Hepatocyte (in vitro differentiated cells): ENCODE measurements at places on chromosomes 1 and 21. TPM values are rescaled to one million over a fixed set of nuclear protein-coding genes. Genes with fewer than 3 reads are reported as not detected.

- H3K36me3 ChIP-seq: no peaks in the 10 kb centered on the region
- H3K27me3 ChIP-seq: no peaks in the 10 kb centered on the region
- peak overlapping the region; percentile 95 for H3K27ac ChIP-seq
- peak; percentile 40 for DNase-seq
- H3K4me1 ChIP-seq: peaks cover 29% of the 10 kb centered on the region
- H3K4me3 ChIP-seq: no peak overlapping the region
Observed at GRCh38 chr1:15952317-15953258, 23.3 kb downstream of the ZBTB17 start.

- no peak overlapping the region for H3K4me3 ChIP-seq
- peaks cover 37% of the 10 kb centered on the region for H3K27me3 ChIP-seq
- no peak for DNase-seq
- no peaks in the 10 kb centered on the region for H3K36me3 ChIP-seq
Observed at GRCh38 chr1:18536356-18536755, 55.6 kb downstream of the KLHDC7A start.

Gene CHODL
- total RNA-seq: 0.73 and 1.2 TPM in 2 replicates

DNA sequence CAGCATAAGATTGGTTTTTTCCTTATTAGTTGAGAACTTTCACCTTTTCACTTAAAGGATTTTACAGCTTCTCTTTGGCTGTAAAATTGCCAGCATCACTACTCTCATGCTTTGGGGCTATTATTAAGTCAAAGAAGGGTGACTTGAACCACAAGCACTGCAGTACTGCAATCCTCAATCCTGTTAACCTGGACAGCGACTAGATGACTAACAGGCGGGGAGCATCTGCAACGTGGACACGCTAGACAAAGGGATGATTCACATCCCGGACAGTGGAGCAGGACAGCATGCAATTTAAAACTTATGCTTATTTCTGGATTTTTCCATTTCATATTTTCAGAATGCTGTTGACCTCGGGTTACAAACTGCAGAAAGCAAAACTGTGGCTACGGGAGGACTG lies 8.1 kb downstream of the ARV1 start:
- H3K4me1 ChIP-seq: peaks cover 4% of the 10 kb centered on the region
- no peak overlapping the region for H3K27ac ChIP-seq
- no peaks in the 10 kb centered on the region for H3K36me3 ChIP-seq
- DNase-seq: no peak
- no peak overlapping the region for H3K4me3 ChIP-seq

GRCh38 chr1:227318016-227318852 lies at the start of gene CDC42BPA:
CDC42BPA (minus strand) TSS chr1:227318492; CDS start chr1:227317182, 1,310 bp downstream.
- H3K36me3 ChIP-seq: no peaks in the 10 kb centered on the region
- no peaks in the 10 kb centered on the region for H3K27me3 ChIP-seq
- H3K4me3 ChIP-seq: peak within 1 kb of the TSS; percentile 80
- peak within 1 kb of the TSS; percentile 94 for H3K27ac ChIP-seq

Gene KCTD3
- total RNA-seq: 55.3 and 61.2 TPM in 2 replicates

- no peaks in the 10 kb centered on the region for H3K4me1 ChIP-seq
- no peak for DNase-seq
- no peaks in the 10 kb centered on the region for H3K27me3 ChIP-seq
- H3K4me3 ChIP-seq: no peak overlapping the region
- H3K36me3 ChIP-seq: no peaks in the 10 kb centered on the region
- H3K27ac ChIP-seq: no peak overlapping the region
Observed at GRCh38 chr1:62428351-62428750, 8.5 kb upstream of the USP1 start.

Gene GABPB2
- total RNA-seq: 9.9 and 12.9 TPM in 2 replicates

DNA sequence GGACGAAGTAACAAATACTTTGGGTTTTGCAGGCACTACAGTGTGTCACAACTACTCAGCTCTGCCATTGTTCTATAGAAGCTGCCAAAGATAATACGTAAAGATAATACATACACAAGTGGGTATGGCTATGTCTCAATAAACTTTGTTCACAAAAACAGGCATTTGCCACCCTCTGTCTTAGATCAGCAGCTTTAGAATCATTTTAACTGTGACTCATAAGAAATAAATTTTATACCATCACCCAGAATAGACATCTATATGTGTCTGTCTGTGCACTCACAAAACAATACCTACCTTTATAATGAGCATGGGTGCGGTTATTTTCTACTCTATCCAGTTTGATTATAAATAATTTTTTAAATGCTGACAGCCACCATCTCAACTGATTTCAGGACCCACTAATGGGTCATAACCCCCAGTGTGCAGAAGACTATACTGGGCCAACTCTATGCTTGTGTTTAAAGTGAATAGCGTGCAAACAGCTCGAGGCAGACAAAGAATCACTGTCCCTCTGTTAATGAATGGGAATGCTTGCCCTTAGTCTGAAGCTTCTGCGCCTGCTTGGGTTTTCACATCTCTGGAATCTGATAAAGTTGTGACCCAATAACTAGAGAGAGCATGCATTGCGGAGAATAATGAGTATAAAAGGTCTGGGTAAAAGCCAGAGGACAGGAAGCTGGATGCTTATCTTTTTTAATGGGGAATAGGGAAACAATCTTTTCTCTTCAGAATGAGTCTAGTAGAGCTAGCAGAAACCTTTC lies 216.2 kb downstream of the PLPP3 start:
- DNase-seq: no peak
- no peaks in the 10 kb centered on the region for H3K27me3 ChIP-seq
- no peaks in the 10 kb centered on the region for H3K36me3 ChIP-seq
- no peaks in the 10 kb centered on the region for H3K4me1 ChIP-seq
- H3K27ac ChIP-seq: no peak overlapping the region

Gene PI4KB
- 42.1 and 49.9 TPM in 2 replicates for total RNA-seq

Gene PHLDA3
- 24.4 and 30.2 TPM in 2 replicates for total RNA-seq

Gene GPR89B
- total RNA-seq: 27.1 and 32.4 TPM in 2 replicates

- no peak overlapping the region for H3K27ac ChIP-seq
- no peak overlapping the region for H3K4me3 ChIP-seq
- H3K36me3 ChIP-seq: no peaks in the 10 kb centered on the region
- no peak for DNase-seq
- H3K4me1 ChIP-seq: no peaks in the 10 kb centered on the region
Observed at GRCh38 chr1:115118611-115119010, 29.3 kb upstream of the TSPAN2 start.

GRCh38 chr1:87684194-87684593 lies 355.5 kb downstream of the LMO4 start:
- H3K4me1 ChIP-seq: peaks cover 49% of the 10 kb centered on the region
- DNase-seq: peak; percentile 32
- H3K27ac ChIP-seq: peak overlapping the region; percentile 88
- H3K27me3 ChIP-seq: no peaks in the 10 kb centered on the region

Gene CTH
- total RNA-seq: 22.6 and 24.8 TPM in 2 replicates

GRCh38 chr21:42918291-42918690 lies 7.1 kb downstream of the ERVH48-1 start:
- no peak overlapping the region for H3K27ac ChIP-seq
- H3K27me3 ChIP-seq: no peaks in the 10 kb centered on the region
- H3K36me3 ChIP-seq: no peaks in the 10 kb centered on the region
- no peak for DNase-seq
- no peaks in the 10 kb centered on the region for H3K4me1 ChIP-seq
- H3K4me3 ChIP-seq: no peak overlapping the region

DNA sequence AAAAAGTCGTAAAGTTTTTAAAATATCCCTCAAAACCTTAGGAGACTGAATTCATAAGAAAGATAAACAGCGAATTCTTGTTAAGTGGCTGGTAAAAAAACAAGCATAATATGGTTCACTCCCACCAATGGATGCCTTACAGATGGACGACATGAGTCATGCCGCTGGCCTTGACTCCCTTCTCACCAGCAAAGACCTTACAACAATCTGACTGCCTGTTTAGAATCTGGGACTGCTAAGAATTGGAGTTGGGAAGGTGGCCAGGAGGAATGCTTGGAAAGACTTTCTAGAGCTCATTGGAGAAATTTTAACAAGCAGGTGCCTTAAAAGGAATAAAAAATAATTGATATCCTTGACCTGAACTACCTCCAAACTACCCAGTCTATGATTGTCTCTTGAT lies 206.9 kb upstream of the FMN2 start:
- DNase-seq: no peak
- H3K4me3 ChIP-seq: no peak overlapping the region
- H3K27ac ChIP-seq: no peak overlapping the region
- H3K27me3 ChIP-seq: no peaks in the 10 kb centered on the region
- H3K36me3 ChIP-seq: no peaks in the 10 kb centered on the region

DNA sequence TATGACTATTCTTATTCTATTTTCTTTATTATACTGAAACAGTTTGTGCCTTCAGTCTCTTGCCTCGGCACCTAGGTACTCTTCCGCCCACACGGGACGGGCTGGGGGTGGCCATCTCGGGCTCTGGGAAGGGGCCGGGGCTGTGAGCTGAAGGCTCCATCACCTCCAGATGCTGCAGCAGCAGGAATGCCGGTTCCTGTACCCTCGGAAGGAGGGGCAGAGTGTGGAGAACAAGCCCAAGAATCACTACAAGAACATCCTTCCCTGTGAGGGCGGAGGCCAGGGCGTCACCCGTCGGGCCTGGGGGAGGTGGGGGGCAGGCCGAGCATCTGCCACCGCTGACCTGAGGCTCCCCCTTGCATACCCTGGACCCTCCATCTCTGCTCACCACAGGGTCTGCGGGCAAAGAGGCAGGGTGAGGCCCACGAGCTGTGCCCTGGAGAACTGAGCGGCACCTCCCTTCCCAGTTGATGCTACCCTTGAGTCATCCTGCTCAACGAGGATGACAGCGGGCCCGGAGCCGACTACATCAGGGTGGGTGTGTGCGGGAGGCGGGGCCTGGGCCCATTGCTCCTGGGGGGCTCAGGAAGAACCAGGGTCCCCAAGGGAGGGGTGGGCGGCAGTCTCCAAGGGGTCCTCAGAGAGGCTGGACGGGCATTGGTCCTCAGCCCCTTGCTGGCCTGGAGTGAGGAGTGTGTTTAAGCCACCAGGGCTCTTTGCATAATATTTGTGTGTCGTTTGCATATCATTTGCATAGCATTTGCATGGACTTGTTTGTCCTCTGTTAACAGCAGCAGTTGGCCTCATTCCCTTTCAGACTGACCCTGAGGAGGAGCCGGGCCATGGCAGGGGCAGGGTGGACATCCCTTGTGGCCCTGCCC lies 7.5 kb downstream of the RNF223 start:
- H3K4me1 ChIP-seq: peaks cover 19% of the 10 kb centered on the region
- no peak overlapping the region for H3K27ac ChIP-seq
- no peaks in the 10 kb centered on the region for H3K36me3 ChIP-seq
- no peak overlapping the region for H3K4me3 ChIP-seq
- no peak for DNase-seq
- peaks cover under 1% of the 10 kb centered on the region for H3K27me3 ChIP-seq

Gene SELE
- total RNA-seq: 0.03 and 0.12 TPM in 2 replicates

GRCh38 chr1:160548960-160549664 lies 26.1 kb upstream of the SLAMF6 start:
- no peaks in the 10 kb centered on the region for H3K4me1 ChIP-seq
- no peak for DNase-seq
- H3K27ac ChIP-seq: no peak overlapping the region
- H3K27me3 ChIP-seq: no peaks in the 10 kb centered on the region

Gene RGS21
- not detected in 2 replicates for total RNA-seq

- DNase-seq: no peak
- H3K27me3 ChIP-seq: no peaks in the 10 kb centered on the region
- H3K4me1 ChIP-seq: peaks cover 17% of the 10 kb centered on the region
- H3K4me3 ChIP-seq: no peak overlapping the region
- H3K36me3 ChIP-seq: no peaks in the 10 kb centered on the region
- peak overlapping the region; percentile 42 for H3K27ac ChIP-seq
Observed at GRCh38 chr1:119747451-119747850, 21.3 kb downstream of the HMGCS2 start.

- no peaks in the 10 kb centered on the region for H3K36me3 ChIP-seq
- no peaks in the 10 kb centered on the region for H3K27me3 ChIP-seq
- H3K27ac ChIP-seq: peak overlapping the region; percentile 69
- no peak for DNase-seq
- H3K4me3 ChIP-seq: no peak overlapping the region
Observed at GRCh38 chr1:116493484-116494352, 77.1 kb downstream of the CD58 start.

DNA sequence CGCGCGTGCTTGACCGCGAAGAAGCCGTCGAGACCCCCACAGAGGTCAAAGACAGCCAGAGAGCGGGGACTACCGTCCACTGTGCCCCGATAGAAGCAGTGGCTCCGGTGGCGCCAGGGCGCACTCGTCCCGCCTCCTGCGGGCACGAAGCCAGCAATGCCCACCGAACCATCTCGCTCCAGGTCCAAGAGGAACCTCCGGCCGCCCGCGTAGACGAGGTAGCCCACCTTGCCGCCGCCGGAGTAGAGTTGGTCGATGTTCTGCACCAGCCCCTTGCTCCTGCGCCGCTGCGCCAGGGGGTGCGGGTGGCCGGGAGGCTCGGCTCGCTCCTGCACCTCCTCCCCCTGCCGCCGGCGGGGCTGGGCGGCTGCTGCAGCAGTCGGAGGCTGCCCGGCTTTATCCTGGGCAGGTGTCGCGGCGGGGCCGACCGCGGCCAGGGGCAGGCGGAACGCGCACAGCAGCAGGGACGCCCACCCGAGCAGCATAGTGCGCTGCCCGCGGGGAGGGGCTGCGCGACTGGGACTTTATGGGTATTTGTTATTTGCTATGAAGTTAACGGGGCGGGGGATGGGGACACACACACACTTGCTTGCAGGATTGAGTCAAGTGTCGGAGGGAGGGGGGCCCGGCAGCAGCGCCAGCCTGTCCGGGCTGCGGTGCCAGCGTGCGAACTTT lies 844 bp downstream of the ADAMTS5 start:
- H3K36me3 ChIP-seq: no peaks in the 10 kb centered on the region
- H3K4me3 ChIP-seq: peak overlapping the region; percentile 70
- H3K27ac ChIP-seq: no peak overlapping the region
- H3K27me3 ChIP-seq: peaks cover 55% of the 10 kb centered on the region
